ENCODE measurements at places on chromosomes 6 and 20.

DNA sequence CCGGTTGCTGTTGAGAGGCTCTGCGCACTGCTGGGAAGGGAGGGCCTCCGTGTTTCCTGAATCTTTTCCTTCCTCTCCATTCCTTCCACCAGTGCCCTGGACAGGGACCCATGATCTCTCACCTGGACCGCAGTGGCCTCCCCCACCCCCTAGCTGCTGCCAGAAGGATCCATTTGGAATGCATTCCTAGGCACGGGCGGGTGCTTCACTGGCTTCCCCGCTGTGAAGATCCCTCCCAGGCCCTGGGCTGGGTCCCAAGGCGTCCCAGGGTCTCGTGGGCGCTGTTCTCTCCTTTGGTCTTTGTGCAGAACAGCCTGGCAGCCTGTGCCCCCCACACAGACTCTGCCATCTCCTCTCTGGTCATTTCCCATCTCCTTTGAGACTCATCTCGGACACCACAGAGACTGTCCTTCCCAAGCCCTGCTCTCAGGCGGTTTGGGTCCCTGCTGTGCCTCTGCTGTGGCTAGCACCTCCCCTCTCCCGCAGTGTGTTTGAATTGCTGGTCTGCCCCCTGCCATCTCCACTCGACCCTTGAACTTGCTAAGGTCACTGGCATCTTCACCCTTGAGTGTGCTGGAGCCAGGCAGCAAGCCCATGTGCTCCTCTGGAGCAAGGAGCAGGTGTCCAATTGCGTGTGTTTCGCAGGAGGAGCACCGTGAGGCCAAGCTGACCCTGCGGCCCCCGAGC, 59.0 kb downstream of the TCP11 start:
- no peak for DNase-seq

- no peak for DNase-seq
Measured at GRCh38 chr6:149905371-149905910, 7.5 kb upstream of the RAET1E start.

DNA sequence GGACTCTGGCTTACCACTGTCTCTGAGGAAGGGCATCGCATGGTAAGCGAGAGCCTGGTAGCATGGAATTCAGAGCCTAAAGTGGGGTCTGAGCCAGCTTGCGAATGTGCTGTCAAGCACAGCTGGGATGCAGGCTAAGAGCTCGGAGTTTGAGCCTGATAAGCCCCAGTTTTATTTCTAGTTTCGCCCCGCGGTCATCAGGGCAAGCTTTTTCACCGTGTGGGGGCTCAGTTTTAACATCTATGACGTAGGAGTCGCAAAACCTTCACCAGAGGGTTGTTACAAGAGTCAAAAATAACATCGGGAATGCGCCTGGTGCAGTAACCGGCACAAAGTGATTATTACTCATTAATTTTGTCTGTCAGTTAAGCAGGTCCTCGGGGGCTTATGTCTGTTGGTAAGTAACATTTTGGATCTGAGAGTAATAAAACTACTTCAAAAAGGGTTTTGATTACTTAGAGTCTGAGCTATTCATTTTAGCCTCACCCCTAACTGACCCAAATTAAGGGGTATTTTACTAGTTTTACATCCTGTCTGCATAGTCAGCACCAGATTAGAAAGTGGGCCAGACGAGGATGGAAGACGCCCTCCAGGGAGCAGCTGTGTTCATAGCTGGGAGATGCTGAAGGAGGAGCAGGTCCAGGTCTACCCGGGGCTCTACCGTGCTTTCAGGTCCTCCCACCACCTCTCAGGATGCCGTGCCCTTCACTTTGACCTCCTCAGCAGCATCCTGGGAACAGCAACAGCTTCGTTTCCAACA, 29.7 kb downstream of the SLC22A23 start:
- DNase-seq: no peak

GRCh38 chr20:8154638-8155037, 22.6 kb downstream of the PLCB1 start:
- DNase-seq: no peak

GRCh38 chr6:107546691-107547450, 57.0 kb downstream of the SOBP start:
- DNase-seq: no peak

- DNase-seq: no peak
Measured at GRCh38 chr20:3409417-3409816, 1.9 kb upstream of the DNAAF9 start.

DNA sequence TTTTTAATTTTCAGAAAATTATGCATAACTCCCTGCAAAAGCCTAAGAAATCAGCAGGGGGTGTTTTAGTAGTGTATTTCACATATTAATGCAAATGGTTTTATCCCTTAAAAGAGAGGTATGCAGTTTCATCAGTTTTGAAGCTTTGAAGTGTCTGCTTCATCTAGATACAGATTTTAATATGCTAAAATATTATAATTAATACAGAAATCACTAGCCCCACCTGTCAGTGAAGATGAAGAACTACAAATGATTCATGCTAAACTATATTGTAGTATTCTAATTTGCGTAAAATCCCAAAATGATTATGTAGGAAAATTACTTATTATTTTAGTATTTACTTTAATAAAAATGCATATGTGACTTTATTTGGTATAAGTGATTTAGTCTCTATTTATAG, 2.9 kb upstream of the TFB1M start:
- DNase-seq: no peak

DNA sequence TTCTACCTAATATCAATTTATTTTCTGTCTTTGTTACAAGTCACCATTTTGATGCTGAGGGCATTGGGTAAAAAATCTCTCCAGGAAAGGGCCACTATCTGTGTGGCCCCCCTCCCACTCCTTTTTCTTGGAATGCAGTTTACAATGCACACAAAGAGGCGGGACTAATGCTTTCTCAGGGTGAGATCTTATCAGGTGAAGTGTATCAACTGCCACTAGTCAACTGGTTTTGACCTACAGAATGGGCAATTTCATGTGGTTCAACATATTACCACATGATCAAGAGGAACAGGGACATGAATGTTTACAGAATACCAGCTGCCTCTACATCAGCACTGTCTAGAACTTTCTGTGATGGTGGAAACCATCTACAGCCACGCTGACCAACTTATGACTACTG, 3.7 kb downstream of the RRBP1 start:
- DNase-seq: no peak

- DNase-seq: no peak
Measured at GRCh38 chr6:124823240-124824111, 138.8 kb upstream of the RNF217 start.

GRCh38 chr6:108355890-108356289, 61.0 kb downstream of the AFG1L start:
- no peak for DNase-seq

GRCh38 chr20:8057871-8058270, 38.3 kb upstream of the TMX4 start:
- DNase-seq: no peak

- DNase-seq: no peak
Measured at GRCh38 chr20:46306743-46307138, 1.6 kb downstream of the CDH22 start.

DNA sequence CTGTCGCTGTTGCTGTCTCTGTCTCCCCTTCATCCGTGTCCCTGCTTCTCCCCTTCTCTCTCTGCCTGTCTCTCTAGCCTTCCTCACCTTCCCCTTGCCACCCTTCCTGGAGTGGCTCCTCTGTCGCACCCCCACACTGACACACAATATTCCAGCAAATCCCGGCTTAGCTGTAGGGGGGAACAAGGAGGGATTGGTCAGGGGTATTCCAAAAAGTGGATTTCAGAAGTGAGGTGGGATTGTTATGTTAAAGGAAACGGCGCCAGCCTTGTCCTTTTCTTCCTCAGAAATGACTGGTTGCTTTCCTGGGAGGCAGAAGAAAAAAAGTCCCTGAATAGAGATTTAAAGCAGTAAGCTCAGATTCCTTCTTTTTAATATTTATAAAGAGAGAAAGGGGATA, 76.3 kb upstream of the SIRPA start:
- DNase-seq: no peak

GRCh38 chr6:157542414-157543160, 161.6 kb downstream of the ZDHHC14 start:
- DNase-seq: no peak

DNA sequence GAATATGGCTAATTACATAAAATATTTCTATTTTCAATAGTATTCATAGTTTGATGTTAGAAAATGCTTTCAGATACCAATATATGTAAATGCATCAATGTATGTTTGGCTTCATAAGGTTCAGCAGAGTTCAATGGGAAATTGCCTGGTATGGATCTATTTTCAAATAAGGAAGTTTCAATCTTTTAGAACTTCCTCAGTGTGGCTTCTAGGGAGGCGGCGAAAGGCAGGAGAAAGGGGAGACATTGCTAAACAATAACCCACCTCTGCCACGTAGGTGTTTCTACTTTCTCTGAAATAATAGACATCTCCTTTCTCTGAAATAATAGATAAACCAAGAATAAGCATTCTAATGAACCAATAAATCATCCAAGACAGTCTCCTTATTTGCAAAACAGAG, 237.7 kb upstream of the RAB32 start:
- DNase-seq: no peak

- DNase-seq: no peak
Measured at GRCh38 chr6:127013865-127014264, 104.6 kb upstream of the RSPO3 start.

- no peak for DNase-seq
Measured at GRCh38 chr6:125367036-125367782, 65.4 kb upstream of the HDDC2 start.

DNA sequence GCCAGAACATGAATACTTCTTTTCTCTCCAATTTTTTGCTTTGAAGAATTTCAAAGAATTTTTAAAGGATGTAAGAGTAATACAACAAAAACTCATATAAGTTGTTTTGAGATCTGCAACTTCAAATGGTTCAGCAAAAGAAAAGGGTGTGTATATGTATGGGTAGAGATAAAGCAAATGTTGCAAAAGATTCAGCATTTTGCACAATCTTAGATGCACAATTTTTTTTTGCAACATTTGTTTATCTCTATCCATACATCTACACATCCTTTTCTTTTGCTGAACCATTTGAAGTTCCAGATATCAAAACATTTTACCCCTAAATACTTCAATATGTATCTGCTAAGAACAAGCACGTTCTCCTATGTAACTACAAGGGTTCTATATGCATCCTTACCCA, 47.4 kb upstream of the FAM83C start:
- DNase-seq: no peak

- no peak for DNase-seq
Measured at GRCh38 chr20:36688630-36689029, 42.6 kb upstream of the SLA2 start.

- no peak for DNase-seq
Measured at GRCh38 chr6:15924893-15925292, 204.0 kb upstream of the MYLIP start.

DNA sequence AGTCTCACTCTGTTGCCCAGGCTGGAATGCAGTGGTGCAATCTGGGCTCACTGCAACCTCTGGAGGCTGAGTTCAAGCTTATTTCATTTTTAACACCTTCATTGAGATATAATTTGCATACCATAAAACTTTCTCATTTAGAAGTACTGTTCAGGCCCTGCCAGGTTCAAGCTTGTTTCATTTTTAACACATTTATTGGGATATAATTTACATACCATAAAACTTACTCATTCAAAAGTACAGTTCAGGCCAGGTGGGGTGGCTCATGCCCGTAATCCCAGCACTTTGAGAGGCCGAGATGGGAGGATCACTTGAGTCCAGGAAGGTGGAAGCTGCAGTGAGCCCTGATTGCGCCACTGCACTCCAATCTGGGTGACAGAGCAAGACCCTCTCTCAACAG, 5.5 kb downstream of the OR2B6 start:
- no peak for DNase-seq

- DNase-seq: no peak
Measured at GRCh38 chr6:148840256-148840655, 93.4 kb downstream of the UST start.

GRCh38 chr20:43975096-43975768, 60.6 kb downstream of the TOX2 start:
- DNase-seq: no peak

GRCh38 chr6:99613409-99613704, 6.7 kb downstream of the PRDM13 start:
- DNase-seq: no peak

- DNase-seq: no peak
Measured at GRCh38 chr20:40589581-40589980, 99.5 kb downstream of the MAFB start.

GRCh38 chr20:3751675-3752385, 15.7 kb downstream of the ADISSP start:
- peak; percentile 46 for DNase-seq

DNA sequence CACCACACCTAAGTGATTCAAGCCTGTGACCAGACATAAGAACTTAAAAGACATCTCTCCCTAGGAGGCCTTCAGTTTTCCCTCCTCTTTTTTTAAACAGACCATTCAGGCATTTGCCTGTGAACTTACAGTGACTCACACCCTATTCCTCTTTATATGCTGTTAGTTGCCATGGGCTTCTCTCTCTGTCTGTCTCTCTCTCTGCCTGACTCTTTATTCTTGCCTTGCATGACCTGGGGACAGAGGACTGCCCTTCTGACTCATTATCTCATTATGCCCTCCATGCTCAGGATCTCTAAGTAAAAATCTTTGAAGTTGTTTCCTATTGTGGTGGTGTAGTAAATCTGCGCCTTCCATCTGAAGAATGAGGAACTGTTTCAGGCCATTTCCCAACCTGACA, 442.2 kb upstream of the MAN1A1 start:
- no peak for DNase-seq

GRCh38 chr6:18640754-18641153, 253.6 kb downstream of the RNF144B start:
- DNase-seq: no peak

DNA sequence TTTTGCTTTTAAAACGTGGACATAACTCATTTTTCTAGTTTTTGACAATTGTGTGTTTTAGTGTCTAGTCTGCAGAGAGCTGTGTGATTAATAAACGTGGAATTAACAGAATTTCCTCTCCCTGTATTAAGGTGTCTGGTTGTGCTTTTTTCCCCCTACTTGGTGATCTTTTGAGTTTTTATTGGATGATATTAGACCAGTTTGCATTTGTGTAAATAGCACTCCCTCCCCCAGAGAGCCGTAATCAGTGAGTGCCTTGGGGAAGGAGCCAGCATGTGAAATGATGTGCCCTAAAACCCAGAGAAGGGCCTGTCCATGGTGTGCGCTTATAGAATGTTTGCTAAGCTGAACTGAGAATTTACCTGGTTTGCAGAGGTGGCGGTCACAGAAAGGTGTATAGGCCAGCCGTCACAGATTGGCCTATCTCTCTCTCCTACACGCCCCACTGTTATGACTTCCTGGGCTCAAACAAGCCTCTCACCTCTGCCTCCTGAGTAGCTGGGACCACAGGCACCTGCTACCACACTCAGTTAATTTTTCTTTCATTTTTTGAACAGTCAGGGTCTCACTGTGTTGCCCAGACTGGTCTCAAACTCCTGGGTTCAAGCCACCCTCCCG, 42.4 kb downstream of the ALDH5A1 start:
- no peak for DNase-seq

DNA sequence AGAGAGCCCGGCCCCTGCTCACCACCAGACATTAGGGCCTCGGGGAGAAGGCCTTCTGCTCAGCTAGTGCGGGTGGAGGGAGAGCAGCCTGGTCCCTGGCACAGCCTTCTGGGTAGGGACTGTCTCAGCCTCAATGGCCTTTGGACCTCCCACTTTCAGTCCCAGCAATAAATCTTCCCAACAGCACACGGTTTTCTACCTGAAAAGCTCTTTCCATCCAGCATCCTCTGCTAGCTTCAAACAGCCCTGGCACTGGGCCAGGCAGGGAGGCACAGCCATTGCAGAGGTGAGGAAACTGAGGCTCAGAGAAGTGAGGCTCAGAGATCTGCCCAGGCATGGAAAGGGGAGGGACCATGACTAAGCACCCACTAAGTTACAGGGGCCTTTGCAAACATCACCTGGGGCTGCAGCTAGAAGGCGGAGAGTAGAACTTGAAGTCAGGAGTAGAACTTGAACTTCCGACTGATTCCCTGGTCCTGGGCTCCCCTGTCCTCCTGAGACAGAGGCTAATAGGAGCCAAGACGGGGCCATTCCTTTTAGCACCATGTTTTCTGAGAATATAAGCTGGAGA, 43.9 kb upstream of the NOL4L start:
- no peak for DNase-seq
